ENCODE measurements at places on chromosomes 2 and 18. TPM values are rescaled to one million over a fixed set of nuclear protein-coding genes. Genes with fewer than 3 reads are reported as not detected.

The ZAP70 gene
- total RNA-seq = 3.1 TPM

The IL1R1 gene
- 13.3 TPM for total RNA-seq

The ACADL gene
- 13.2 TPM for total RNA-seq

The ACOXL gene
- total RNA-seq = 0.25 TPM

The GKN1 gene
- total RNA-seq = not detected

The PER2 gene
- total RNA-seq = 11.7 TPM

The CIB4 gene
- total RNA-seq = not detected

The QPCT gene
- total RNA-seq = 0.16 TPM

The AKAIN1 gene
- not detected for total RNA-seq

The PRKAG3 gene
- total RNA-seq = 2.9 TPM

The OTOF gene
- total RNA-seq = 0.25 TPM

The CPO gene
- not detected for total RNA-seq

The DUSP2 gene
- total RNA-seq = 40.6 TPM

The HMSD gene
- total RNA-seq = 7.2 TPM

The C2orf15 gene
- 7.8 TPM for total RNA-seq

The IL36G gene
- not detected for total RNA-seq

The CDK5R2 gene
- 0.97 TPM for total RNA-seq

The UPP2 gene
- not detected for total RNA-seq

The ECEL1 gene
- 9.5 TPM for total RNA-seq

The VWA3B gene
- not detected for total RNA-seq

The RAB12 gene
- total RNA-seq = 33.2 TPM

The ANO7 gene
- total RNA-seq = 3.8 TPM

The ANKRD39 gene
- total RNA-seq = 17.6 TPM

The PPIG gene
- 63.6 TPM for total RNA-seq

The GYPC gene
- 39.7 TPM for total RNA-seq

The PLA2R1 gene
- total RNA-seq = 14.8 TPM

The GATA6 gene
- 106 TPM for total RNA-seq

The LRRTM1 gene
- 23.7 TPM for total RNA-seq

The KCNJ3 gene
- 1.4 TPM for total RNA-seq

The LYPD6B gene
- total RNA-seq = 27.2 TPM

The SFT2D3 gene
- 12.1 TPM for total RNA-seq

The POLR1A gene
- 59.8 TPM for total RNA-seq

The PSMD14 gene
- total RNA-seq = 48.0 TPM

The COL4A3 gene
- not detected for total RNA-seq

The ADRA2B gene
- 0.51 TPM for total RNA-seq

The POTEC gene
- not detected for total RNA-seq

The CYP26B1 gene
- 1,322 TPM for total RNA-seq

The CCT4 gene
- total RNA-seq = 161 TPM

The TCF7L1 gene
- 48.3 TPM for total RNA-seq

The ALPI gene
- total RNA-seq = not detected

All from mesothelial cell of epicardium (in vitro differentiated cells).